ENCODE measurements at places on chromosomes 13 and 19. TPM values are rescaled to one million over a fixed set of nuclear protein-coding genes. Genes with fewer than 3 reads are reported as not detected.

DNA sequence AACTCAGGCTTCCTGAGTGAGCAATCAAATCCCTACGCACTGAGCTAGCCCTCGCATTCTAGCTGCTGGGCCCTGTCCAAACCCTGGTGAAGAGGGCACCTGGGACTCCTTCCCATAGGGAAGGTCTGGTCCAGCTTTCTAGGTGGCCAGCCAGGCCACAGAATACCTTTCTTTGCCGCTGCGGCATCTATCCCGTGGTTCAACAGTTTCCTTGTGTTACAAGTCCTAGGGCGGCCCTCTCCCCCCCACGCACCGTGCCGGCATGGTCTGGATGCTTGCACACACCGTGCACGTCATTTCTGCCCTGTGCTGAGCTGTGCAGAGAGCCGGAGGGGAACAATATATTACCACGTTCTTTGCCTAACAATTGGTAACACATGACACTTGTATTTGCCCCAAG, 164.6 kb upstream of the TSHZ3 start:
- DNase-seq, result no peak
- no peaks in the 10 kb centered on the region for H3K4me1 ChIP-seq
- no peaks in the 10 kb centered on the region for H3K36me3 ChIP-seq
- H3K27ac ChIP-seq, result no peak overlapping the region

DNA sequence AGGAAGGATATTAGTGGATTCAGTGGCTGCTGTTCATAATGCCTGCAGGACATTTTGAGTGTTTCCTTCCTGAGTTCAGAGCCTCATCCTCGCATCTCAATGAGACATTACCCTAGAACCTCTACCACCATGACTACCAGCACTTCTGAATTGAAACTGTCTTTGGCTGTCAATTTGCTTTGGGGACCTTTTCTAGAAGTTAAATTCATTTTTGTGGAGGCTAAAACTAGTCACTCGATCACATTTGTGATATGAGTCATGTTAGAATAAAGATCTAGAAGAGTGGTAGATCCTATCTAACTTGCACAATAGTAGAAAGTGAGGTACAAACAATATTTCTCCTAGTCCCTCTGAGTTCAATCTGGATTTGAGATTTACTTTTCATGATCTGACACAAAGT, 124.9 kb downstream of the KCNRG start:
- H3K36me3 ChIP-seq, result no peaks in the 10 kb centered on the region
- no peak for DNase-seq
- H3K27me3 ChIP-seq, result no peaks in the 10 kb centered on the region
- H3K4me3 ChIP-seq, result no peak overlapping the region
- no peak overlapping the region for H3K27ac ChIP-seq
- no peaks in the 10 kb centered on the region for H3K4me1 ChIP-seq

GRCh38 chr19:19304186-19304965, 15.9 kb downstream of the SUGP1 start:
- no peak overlapping the region for H3K4me3 ChIP-seq
- no peak overlapping the region for H3K27ac ChIP-seq
- peaks cover 6% of the 10 kb centered on the region for H3K36me3 ChIP-seq
- no peaks in the 10 kb centered on the region for H3K27me3 ChIP-seq
- H3K4me1 ChIP-seq, result no peaks in the 10 kb centered on the region

- no peaks in the 10 kb centered on the region for H3K36me3 ChIP-seq
- peaks cover 33% of the 10 kb centered on the region for H3K4me1 ChIP-seq
- H3K27me3 ChIP-seq, result no peaks in the 10 kb centered on the region
- H3K4me3 ChIP-seq, result peak overlapping the region; percentile 76
Observed at GRCh38 chr19:4064496-4065260, 2.0 kb downstream of the ZBTB7A start.

DNA sequence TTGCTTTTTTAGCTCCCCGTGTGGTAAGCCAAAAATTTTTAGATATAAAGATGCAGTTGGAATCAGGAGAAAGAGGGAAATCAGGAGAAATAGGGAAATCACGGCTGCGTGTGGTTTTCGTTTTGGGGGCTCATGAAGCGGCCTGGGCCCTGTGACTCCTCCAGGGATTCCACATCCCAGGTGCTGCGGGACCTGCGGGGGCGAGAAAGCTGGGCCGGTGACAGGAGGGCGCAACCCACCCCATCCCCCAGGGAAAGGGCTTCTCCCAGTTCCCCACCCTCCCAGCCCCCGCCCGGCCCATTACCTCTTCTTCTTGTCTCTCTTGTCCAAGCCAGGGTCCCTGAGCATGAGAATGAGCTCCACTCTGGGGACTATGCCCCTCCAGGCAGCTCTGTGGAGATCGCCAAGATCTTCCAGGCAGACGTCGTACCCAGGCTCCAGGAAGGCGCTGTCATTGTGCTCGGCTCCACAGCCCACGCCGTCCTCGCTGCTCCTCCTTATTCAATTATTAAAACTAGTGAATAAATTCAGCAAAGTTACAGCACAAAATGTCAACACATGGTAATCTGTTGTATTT, 111.0 kb downstream of the MRPL57 start:
- no peaks in the 10 kb centered on the region for H3K36me3 ChIP-seq
- H3K27me3 ChIP-seq, result no peaks in the 10 kb centered on the region
- H3K4me3 ChIP-seq, result no peak overlapping the region
- no peaks in the 10 kb centered on the region for H3K4me1 ChIP-seq
- no peak overlapping the region for H3K27ac ChIP-seq
- DNase-seq, result no peak

Gene PALM3
- total RNA-seq, result 19.6 TPM

GRCh38 chr13:74266309-74266708, 132.1 kb upstream of the KLF12 start:
- no peak overlapping the region for H3K4me3 ChIP-seq
- H3K4me1 ChIP-seq, result no peaks in the 10 kb centered on the region
- H3K36me3 ChIP-seq, result no peaks in the 10 kb centered on the region
- H3K27me3 ChIP-seq, result no peaks in the 10 kb centered on the region

DNA sequence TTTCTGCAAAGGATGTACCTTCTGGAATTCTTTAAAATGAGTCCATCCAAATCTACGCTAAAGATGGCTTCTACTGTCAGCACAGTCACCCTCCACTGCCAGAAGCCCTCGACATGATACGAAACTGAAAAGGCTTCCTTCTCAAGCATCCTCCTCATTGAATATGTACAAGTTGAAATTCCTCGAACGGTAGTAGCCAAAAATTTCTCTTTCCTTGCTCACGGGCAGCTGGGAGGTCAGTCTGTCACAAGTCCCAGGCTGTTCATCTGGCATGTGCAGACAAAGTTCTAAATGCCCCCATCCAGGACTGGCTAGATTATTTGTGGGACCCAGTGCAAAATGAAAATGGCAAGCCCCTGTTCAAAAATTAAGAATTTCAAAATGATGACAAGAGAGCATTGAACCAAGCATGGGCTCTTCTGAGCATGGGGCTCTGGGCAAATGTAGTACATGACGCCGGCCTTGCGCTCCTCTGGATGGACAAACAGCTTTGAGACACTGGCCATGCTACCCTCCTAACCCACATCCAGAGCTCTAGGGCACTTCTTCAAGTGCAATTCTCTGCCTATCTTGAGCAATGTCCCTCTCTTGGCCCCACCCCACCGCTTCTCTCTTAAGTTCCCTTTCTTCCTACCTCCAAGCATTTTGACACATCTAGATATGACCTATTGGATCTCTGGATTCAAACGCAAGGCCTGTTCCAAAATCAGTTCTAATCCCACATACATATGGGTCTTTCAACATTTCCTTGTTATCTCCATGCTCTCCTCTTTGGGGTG, 78.9 kb upstream of the FLT1 start:
- no peak overlapping the region for H3K4me3 ChIP-seq
- no peaks in the 10 kb centered on the region for H3K27me3 ChIP-seq
- H3K4me1 ChIP-seq, result no peaks in the 10 kb centered on the region
- no peak for DNase-seq
- no peaks in the 10 kb centered on the region for H3K36me3 ChIP-seq
- no peak overlapping the region for H3K27ac ChIP-seq

Gene ZNF567
- 2.1 TPM for total RNA-seq

Gene TEX29
- not detected for total RNA-seq

Gene SHISA7
- total RNA-seq, result 0.16 TPM

All from pancreas (tissue), 10 donors.